ENCODE measurements at places on chromosomes 6 and 20.

- ATAC-seq: no peak
These were observed 90.9 kb downstream of the CAP2 start for GRCh38 chr6:17484201-17484849.

- no peak for ATAC-seq
These were observed 36.9 kb downstream of the STK38 start for GRCh38 chr6:36510365-36510764.

- ATAC-seq: no peak
These were observed 141.7 kb downstream of the RFX6 start for GRCh38 chr6:117018771-117019170.

DNA sequence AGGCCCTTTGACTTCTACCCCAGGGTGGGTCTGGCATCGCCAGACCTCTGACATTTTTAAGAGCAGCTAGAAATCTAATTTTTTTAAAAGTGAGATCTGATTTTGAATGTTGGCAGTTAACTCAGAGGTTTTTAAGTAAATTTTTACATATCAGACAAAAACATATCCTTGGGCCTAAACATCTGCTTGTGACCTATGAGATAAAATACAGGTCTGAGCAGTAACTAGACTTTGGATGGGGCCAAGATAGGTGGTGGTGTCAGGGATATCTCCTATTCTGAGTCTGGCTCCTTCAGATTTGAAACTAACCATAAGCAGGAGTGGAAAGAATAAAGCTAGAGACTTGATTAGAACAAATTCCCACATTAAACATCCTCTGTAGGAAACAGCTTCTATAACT is 17.6 kb downstream of the RALY start:
- ATAC-seq: no peak

DNA sequence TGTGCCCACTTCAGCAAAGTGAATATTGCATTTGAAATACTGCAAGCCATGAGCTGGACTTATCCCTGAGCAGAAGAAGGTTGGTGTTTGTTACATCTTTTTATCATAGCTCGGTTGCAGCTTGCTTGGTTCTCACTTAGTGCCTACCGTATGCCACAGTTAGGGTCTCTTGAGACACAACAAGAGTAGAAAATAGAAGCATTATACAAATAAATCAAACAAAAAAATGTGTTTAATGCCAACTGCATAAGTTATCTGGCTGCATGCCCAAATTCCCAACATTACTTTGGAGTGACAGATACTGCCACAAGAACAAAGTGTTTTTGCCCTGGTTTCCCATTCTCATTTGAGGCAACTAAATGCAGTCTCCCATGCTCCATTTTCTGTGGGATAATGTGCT is 53.9 kb upstream of the LAMP5 start:
- ATAC-seq: no peak

GRCh38 chr20:44056010-44056698 is 130.8 kb downstream of the JPH2 start:
- ATAC-seq: peak; percentile 53

- ATAC-seq: no peak
These were observed 22.1 kb downstream of the GSTA4 start for GRCh38 chr6:52972989-52973388.

DNA sequence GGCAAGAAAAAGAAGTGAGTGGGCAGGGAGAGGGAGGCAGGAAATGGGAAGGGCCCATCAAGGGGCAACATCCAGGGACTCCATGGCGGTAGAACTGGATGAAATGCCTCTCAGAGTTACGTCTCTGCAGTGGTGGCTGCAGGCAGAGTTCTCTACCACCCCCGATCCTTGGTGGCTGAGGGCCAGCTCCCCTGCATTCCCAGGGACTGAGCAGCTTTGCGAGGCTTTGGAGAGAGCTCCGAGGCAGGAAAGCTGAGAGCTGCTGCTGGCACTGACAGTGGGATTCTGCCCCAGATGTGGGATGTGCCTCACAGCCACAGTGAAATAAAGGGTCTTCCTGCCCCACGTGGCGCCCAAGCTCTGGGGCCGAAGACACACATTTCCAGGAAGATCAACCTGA is 236.6 kb downstream of the SLC24A3 start:
- no peak for ATAC-seq

- peak; percentile 20 for ATAC-seq
These were observed 21.2 kb downstream of the TGM2 start for GRCh38 chr20:38143646-38144554.

DNA sequence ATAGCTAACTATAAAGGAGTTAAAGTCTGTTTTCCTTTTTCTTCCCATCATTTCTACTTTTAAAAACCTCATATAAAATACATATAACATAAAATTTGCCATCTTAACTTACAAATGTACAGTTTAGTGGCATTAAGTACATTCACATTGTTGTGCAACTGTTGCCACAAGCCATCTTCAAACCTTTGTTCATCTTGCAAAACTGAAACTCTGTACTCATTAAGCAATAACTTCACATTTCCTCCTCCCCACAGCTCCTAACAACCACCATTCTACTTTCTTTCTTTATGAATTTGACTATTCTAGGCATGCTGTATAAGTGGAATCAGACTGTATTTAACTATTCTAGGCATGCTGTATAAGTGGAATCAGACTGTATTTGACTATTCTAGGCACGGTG is 4.5 kb downstream of the CCDC170 start:
- ATAC-seq: no peak

DNA sequence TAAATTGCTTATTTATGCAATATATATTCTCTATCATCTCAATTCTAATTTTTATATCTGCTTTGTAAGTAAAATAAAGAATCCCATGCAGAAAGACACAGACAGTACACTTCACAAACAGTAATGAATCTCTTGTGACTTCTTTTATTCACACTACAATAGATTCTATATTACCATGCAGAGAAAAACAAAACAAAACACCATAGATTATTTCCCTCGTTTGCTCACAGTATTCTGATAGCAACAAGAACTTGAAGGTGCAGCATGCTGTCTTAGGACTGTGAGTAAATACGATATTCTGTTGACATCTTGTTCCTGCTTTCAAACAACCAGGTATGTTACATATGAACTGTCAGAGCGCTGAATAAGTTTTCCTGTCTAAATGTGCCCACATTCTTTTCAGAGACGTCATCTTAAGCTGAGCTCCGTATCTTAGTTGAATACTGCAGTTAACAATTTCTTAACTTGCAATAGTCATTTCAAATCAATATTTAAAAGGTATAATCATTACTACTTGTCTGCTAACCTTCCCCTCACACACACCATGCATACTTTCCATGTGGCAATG is 140.1 kb downstream of the BTBD9 start:
- ATAC-seq: no peak

GRCh38 chr6:56348578-56348977 is 101.2 kb upstream of the COL21A1 start:
- ATAC-seq: no peak

- no peak for ATAC-seq
These were observed 37.0 kb downstream of the SHLD1 start for GRCh38 chr20:5786930-5787795.

- no peak for ATAC-seq
These were observed 234.9 kb downstream of the BCKDHB start for GRCh38 chr6:80341330-80341729.

DNA sequence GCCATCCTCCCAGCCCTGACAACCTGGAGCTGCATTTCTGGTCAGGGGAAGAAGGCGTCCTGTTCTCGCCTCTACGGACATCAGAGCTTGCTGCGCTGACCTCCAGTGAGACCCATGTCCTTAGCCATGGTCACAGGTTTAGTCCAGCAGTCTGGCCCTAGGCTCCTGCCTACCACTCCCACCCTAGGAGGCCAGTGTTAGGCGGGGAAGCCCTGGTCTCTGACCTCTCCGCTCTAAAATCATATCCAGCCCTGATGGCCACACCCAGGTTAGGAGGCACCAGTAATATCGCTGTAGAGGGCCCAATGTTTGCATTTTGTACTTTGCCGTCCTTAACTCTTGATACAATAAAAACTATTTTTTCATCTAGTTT is 1.2 kb upstream of the HTR1B start:
- ATAC-seq: no peak

DNA sequence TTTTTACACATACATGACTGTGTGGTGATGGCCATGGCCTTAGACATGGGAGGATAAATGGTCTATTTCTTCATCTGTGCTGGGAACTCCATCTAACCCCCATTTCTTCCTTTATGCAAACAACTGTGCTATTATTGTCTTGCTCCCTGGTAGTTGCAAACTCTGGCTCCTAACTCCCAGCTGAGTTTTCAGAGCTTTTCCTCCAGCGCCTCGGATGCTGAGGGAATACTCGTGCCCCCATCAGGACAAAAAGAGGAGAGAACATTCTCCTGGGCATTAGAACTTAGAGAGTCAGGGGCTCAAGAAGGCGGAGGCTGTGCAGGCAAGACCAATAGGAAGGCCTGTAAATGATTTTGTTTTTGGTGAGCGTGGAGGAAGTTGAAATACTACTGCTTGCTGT is 2.1 kb downstream of the DAAM2 start:
- ATAC-seq: no peak

GRCh38 chr6:139250296-139251044 is 41.3 kb downstream of the TXLNB start:
- ATAC-seq: peak; percentile 52

DNA sequence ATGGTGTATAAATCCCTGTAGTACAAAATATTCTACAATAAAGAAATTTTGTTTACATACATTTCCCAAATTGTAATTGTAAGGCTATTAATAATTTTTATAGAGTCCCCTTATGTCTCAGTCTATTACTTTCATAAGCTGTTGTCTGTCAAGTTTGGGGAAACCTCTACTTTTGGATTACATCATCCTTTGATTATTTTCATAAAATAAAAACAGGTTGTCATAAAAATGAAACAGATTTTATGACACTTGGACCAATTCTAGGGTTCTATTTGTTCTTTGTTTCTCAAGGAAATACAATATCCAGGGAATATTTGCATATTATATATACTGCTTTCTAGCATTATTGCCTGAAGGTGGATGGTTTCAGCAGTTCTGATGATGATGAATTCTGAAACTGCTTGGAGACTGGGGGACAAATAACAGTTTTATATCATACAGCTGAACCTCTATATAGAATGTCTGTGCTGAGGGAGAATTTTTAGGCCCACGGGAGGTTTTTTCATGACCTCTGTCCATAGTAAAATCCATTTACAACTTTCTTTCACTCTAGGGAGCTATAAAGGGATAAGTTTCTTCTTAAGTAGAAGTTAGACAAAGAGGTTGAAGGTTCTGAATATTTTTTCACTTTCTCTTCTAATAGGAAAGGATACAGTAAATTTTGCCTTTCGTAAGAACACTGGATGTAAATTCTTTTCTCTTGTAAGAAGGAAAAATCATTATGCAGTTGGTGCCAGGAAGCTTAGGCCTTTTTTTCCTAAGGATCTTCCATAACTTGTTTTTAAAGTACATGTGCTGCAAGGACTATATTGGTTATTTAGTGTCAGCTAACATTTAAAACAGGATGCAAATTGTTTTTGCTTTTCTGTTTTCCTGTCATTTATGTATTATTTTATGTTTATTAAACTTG is 58.0 kb downstream of the CD2AP start:
- no peak for ATAC-seq

DNA sequence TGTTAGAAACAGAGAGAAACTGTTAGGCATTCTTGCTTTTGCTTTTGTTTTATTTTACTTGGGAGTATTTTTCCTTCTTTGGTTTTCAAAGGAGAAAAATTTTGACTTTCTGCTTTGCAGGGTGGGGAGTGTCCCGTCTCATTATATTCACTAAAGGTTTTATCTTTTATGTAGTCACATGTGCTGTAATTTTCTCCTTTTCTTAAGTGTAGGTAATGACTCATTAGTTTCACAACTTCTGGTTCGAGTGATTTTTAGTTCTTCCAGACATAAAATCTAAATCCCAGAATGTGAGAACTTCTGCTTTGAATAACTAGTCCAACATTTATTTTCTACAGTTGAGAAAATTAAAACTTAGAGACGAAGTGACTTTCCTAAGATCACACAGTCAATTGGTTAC is 37.7 kb downstream of the ADGRF1 start:
- no peak for ATAC-seq

DNA sequence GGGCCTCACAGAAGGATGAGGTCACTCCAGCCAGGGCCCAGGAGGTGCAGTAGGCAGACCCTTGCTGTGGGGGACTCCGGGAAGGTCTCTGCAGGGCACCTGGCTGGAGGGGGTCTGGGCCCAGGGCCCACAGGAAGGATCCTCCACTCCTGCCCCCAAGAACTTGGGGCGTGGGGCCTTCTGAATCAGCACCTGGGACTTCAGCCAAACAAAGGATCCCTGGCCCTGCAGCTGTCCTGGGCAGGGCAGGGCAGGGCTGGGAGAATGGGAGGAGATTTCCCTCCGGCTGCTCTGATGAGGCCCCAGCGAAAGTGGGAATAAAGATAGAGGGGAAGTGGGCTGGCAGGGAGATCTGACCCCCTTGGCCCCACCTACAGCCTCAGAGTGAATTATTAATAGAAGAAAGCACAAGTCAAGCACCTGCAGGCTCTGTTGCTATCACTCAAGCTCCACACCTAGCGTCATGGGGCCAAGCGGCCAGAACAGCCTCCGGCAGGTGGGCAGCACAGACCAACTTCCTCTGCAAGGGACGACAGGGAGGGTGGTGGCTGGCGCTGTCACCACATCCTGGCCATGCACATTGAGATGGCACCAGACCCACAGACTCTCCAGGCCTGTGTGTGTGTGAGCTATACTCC is 61.6 kb upstream of the MRPS10 start:
- peak; percentile 57 for ATAC-seq

DNA sequence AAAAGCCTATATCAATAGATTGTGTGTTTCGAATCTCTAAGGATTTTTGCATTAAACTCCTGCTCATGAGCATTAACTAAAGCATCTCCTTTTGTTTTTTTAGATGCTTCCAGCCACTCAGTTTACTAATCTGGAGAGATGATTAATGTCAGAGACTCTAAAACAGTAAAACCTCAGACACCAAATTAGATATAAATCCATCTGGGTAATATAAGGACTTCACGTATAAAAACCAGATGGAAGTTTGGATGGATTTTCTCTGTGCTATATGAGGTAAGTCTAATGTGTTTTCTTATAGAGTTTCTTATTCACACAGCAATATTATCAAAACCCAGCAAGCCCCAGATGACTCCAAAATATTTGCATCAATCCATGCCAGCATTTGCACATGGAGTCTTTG is 137.2 kb downstream of the SYNE1 start:
- ATAC-seq: no peak

DNA sequence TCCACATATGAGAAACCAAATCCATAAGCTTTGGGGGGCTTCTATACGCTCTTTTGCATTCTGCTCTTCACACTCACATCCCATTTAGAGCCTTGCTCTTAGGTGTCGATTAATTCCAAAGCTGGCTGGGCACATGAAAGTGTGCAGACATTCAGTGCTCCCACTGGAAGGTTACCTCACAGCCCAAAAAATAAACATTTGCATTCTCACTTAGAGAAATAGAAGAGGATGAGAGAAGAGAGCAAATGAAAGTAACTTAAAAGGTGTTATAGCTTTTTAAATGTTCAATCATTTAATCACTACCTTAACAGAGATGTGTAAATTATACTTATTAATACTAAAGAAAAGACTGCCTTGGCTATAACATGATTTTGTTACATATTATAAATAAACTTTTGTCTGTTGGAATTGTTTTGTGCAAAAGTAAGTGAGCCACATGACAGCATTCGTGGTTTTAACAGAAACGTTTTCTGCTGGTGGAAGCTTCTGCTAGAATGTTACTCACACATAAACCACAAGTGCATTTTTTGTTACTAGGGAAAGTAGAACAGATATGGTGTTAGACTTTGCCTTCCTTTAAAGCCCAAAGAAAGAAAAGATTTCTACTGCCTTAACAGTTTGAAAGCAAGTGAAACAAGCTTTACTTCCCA is 116.7 kb downstream of the SIM1 start:
- ATAC-seq: no peak

All from activated CD4-positive, CD25-positive, alpha-beta regulatory T cell treated with anti-CD3 and anti-CD28 coated beads, Interleukin-2, amount 50 U/mL, for 24 hours (primary cell).